ENCODE measurements at places on chromosomes 7 and 10. TPM values are rescaled to one million over a fixed set of nuclear protein-coding genes. Genes with fewer than 3 reads are reported as not detected.

- no peak for DNase-seq
Observed at GRCh38 chr7:146022776-146023175, 93.8 kb upstream of the CNTNAP2 start.

- DNase-seq, result no peak
Observed at GRCh38 chr7:121085922-121086321, 97.4 kb downstream of the CPED1 start.

DNA sequence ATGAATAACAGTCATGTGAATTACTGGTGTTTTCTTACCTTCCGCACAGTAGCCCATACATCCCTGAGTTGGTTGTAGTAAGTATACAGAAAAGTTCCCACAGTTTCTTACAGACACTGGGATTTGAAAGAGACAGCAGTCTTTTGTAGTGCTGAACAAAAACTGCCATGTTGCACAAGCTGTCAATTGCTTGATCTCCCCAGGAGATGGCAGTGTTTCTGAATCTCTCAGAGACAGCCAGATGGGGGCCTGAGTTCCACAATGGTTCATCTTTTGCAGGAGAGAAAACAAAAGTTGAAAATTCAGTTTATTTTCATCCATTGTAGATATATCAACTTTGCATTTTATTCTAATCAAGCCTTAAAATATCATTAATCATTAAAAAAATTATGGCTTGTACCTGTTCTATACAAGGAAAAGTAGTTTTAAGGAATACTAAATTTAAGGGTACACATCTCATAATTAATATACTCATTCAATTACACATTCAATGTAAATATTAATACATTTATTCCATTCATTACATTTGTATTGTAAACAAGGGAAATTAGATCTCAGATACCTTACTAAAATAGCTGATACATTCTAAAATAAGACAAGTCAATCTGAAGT lies 14.5 kb downstream of the VWDE start:
- peak; percentile 22 for DNase-seq

DNA sequence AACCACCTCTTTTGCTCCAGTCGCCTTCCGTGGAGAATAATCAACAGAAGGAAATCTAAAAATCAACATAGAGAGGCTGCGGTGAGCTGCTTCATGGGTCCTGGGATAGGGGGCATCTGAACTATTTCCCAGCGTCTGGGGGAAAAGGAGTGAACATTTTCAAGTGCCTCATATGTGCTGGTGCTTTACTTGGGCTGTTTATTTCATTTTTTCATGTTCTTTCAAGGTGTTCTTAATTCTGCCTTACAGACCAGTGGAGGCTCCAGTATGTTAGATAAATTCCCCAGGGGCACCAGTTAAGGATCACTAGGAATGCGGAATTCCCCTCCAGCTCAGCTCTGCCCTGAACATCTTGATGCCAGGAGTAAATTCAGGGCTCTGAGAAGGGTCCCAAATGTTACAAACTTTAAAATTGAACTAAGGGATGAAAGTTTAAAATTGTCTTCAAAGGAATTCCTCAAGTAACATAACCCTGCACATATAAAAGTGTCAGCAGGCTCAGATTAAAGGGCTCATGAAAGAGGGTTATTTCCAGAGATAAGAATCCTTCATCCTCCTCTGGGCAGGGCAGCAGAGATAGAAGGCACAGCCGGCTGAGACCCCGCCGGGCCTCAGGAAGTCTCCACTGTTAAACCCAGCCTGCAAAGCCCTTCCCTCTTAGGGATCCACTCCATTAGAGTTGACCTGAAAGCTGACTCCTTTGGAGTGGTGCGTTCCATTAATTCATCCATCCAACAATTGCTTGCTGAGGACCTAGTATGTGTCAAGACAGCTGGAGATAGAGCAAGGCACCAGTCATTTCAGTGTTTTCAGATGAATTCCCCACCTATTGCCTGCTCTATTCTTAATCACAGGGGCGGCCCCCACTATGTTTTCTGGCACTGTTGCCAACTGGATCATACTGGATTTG lies 345.8 kb downstream of the KCNMA1 start:
- DNase-seq, result no peak

- no peak for DNase-seq
Observed at GRCh38 chr10:111923032-111923431, 260.5 kb downstream of the GPAM start.

- DNase-seq, result no peak
Observed at GRCh38 chr10:5565671-5566581, 41.2 kb downstream of the CALML3 start.

DNA sequence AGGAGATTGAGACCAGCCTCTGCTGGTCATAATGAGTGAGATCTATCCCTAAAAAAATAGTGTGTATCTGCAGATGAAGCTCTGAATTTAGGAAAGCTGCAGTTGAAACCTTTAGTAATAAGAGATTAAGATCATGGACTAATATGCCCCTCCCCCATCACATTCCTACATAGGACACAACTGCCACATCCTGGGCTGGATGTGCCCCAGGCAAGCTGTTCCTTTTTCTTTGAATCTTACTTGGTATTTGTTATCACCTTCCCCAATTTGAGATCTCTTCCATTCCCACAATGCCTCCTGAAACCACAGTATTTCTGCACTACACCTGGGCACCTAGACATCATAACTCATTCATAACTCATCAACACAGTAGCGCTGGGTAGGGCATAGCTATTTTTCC lies 74.1 kb downstream of the DOCK1 start:
- no peak for DNase-seq

- DNase-seq, result no peak
Observed at GRCh38 chr7:154795437-154795836, 207.5 kb downstream of the PAXIP1 start.

DNA sequence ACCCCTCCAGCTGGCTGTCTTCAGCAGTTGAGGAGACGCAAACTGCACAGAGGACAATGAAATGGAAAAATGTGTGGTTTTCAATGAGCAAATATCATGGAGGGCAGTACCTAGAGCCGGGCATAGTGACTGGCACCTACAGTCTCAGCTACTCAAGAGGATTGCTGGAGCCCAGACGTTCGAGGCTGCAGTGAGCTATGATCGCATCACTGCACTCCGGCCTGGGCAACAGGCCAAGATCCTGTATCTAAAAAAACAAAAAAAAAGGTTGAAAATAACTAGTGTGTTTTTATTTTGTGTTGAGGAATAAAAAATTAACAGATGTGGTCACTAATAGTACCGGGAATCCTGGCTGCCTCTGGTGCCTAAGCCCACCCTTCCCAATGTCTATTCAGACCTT lies 345.5 kb downstream of the GALNT17 start:
- DNase-seq, result no peak

DNA sequence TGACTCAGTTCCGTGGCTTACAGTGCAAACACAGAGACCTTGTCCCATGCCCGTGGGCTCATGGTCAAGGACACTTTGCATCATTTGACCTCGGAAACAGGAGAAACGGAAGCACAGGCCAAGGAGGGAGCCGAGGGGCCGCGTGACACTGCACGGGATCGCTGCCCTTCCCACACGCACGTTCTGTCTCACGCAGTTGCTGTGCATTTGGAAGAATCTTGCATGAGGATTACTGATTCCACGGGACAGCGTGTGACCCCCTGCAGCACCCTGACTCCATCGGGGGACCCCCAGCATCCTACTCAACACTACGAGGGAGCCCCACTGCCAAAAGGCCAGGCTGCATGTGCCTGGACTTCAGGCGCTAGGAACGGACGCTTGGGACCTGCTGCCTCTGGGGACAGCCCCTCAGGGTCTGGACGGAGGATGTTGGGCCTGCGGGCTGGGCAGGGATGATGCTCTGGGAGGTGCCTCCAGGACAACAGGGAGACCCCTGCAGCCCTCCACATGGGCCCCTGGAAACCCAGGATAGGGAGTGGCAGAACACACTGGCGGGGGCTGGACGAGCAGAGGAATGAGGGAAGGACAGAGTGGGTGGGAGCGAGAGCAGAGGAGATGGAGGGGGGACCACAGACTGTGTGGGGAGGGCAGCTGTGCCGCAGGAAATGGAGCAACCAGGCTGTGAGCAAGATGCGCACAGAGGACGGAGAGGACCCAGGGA lies 222.2 kb downstream of the DNAJB6 start:
- DNase-seq, result no peak

PANK1 gene
- 3.2 TPM for total RNA-seq

SFRP4 gene
- total RNA-seq, result not detected

PRKCQ gene
- total RNA-seq, result 45.9 TPM

SEMA3E gene
- total RNA-seq, result not detected

All from activated T-helper 1 cell treated with anti-CD3 and anti-CD28 coated beads, Interleukin-12 subunit alpha, Interleukin-12 subunit beta, Interleukin-2, Interleukin-4 antibody, amounts not matched to agents 30 ng/mL and 10 ng/mL and 1 ng/mL, durations not matched to agents 14 hours and 24 hours and 36 hours (primary cell).